ENCODE measurements at places on chromosomes 7 and 10.

DNA sequence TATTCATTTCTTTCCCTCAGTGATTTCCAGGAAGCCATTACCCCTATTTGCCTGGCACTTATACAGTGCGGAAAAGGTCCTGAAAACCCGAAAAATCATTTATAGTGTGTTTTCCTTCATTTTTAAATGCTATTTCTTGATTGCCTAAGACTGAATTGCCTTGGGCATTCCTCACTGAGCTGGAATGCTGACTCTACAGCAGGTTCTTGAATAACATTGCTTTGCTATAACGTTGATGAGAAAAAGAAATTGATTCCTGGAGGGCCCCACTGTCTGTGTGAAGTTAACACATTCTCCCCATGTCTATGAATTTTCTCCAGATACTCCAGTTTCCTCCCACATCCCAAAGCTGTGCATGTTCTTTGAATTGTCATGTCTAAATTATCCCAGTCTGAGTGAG is 308.5 kb downstream of the EXOC4 start:
- DNase-seq = no peak

GRCh38 chr7:80224415-80224814 is 89.8 kb downstream of the GNAI1 start:
- DNase-seq = no peak

DNA sequence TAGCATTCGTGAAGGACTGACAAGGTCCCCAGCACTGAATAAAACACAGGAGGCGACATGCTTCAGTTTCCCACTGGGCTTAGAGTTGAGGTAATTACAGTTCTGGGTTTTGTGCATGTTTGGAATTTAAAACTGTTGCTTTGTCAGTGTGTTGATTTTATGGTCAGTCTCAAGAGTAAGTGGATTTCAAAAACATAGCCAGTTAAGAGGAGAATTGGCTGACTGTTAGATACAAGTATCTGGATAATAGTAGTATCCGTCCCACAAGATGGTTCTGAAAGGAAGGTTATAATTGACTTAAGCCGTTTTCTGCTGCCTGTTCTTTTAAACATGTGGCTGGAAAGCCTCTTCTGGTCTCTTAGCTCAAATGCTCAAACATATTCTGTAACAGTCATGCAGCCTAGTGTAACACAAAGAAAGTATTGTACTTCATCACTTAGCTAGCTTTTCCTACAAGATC is 170.9 kb downstream of the POLR1F start:
- DNase-seq = no peak

GRCh38 chr7:11552676-11553296 is 279.2 kb downstream of the THSD7A start:
- no peak for DNase-seq

- DNase-seq = no peak
Observed at GRCh38 chr10:114334301-114334700, 70.0 kb downstream of the AFAP1L2 start.

DNA sequence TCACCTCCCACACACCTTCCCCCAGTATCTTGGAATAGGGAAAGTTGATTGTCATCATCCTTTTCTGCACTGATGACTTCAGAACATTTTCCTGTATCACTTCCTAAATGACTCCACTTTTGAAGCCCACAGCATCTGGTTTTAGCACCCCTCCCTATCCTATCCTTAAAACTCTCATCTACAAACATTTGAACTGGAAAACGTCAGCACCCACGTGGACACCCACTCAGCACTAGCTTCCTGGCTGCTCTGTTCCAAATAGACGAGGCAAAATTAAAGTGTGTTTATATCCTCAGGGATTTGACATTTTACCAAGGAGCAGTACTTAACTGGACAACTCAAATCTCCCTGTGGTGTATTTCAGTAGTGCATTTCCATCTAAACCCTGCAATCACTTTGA is 73.9 kb downstream of the REEP3 start:
- no peak for DNase-seq

DNA sequence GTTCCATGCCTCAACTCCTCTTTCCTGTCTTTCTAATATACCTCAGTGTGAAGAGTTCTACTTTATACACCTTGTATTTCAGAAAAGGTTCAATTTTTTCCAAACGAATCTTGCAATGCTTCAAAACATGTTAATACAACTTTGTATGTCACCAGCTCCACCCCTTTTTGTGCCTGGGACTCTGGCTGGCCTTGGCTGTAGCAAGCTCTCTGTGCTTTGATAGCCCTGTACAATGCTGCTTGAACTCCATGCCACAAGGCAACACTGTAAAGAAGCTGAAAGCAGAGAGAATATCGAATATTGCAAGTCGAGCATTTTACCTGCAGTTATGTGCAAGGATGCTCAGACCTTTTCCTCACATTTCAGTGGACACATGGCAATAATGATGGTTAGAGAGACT is 52.5 kb downstream of the PANK1 start:
- no peak for DNase-seq

GRCh38 chr10:25896421-25896820 is 37.6 kb upstream of the MYO3A start:
- DNase-seq = no peak

- no peak for DNase-seq
Observed at GRCh38 chr7:103919272-103919868, 70.1 kb downstream of the RELN start.

DNA sequence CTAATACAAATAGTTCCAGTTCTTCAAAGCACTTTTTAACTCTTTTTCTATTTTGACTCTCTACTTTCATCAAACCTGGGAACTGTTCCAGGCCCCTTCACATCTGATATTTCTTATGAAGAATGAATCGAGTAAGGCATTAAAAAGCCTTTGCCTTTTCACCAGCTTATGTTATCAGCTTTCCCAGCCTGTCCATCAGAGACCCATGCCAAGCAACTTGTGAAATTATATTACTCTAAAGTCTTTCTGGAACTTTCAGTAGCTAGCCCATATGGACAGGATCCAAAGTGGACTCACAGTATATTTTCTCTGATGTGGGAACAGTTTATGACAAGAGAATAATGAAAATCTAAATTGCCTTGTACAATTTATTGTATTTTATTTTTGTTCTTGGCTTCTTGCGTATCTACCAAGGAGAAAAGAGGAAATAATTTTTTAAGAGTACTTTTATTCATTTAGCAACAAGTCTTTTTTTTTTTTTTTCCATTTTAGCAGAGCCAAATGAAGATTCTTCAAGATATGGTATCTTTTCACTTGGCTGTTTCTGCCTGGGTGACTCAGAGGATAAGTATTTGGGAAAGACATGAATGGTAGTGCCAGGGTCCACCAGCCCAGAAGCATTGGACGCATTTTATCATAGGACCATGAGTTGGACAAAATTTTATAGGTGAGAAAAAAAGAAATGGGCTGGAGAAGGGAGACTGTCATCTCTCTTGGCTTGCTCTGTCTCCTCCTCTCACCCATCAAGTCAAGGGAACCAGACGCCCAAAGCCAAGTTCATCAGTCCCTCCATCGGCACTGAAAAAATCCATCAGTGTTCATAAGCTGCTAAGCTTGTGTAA is 195.8 kb upstream of the NEBL start:
- no peak for DNase-seq
